ENCODE measurements at places on chromosomes 5 and 9.
A peak's percentile ranks its signal among the peaks of the same experiment; 100 is the strongest.

GRCh38 chr9:128553728-128554127 lies 1.3 kb downstream of the SPTAN1 start:
- no peak for DNase-seq

DNA sequence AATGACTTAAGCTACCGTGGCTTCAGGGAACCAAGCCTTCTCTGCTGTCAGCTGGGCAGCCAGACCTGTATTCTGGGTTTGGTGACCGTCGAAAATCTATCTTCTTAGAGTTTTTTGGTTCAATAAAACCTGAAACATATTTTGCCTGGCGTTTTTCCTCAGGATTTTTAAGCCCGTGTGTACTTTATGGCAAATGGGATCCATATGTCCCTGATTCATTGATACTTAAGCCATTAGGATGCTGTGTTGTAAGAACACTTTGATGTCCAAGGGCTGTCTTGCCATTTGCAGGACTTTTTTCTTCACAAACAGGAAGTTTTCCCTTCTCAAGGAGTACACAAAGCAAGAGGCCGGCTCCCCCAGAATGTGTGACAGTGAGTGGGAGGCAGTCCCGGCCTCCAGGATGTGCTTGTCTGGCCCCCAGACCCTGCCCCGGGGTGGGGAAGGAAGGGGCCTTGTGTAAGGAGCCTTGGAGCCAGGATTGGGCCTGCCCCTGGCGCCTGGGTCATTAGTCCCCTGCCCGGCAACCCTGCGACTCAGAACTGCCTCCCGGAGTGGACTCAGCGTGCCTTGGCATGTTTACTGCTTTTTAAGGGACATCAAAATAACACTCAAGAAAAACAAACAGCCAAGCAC lies 83.4 kb upstream of the SMIM23 start:
- DNase-seq, result no peak

DNA sequence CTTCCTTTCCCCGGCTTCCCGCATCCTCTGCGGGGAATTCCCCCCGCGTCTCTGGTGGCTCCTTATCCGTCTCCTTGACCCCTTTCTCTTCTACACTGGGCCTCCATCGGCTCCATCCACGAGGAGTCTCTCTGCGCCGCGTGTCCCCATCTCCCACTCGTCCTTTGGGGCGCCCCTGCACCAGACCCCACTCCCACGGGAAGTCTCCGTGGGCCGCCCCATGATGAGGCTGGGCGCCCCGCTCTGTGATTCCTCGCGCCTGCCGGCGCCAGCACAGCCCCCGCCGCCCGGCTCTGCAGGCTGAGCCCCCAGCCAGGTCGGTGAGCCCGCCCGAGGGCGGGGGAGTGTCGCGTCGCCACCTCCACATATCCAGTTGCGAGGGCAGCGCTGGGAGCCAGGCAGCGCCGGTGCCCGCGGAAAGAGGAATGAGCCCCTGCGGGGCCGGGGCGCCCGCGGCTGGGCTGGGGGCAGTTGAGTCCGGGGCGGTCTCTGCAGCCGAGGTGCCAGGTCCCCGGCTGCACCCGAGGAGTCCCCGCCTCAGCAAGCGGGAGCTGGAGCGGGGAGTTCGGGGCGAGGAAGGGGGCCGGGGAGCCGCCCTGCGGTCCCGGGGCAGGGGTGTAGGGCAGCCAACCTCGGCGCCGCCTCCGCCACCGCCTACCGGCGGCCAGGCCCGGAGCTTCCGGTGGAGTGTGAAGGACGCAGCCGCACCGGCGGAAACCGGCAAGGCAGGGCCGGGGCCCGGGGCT lies 2.1 kb upstream of the TRAF1 start:
- DNase-seq, result peak; percentile 61

DNA sequence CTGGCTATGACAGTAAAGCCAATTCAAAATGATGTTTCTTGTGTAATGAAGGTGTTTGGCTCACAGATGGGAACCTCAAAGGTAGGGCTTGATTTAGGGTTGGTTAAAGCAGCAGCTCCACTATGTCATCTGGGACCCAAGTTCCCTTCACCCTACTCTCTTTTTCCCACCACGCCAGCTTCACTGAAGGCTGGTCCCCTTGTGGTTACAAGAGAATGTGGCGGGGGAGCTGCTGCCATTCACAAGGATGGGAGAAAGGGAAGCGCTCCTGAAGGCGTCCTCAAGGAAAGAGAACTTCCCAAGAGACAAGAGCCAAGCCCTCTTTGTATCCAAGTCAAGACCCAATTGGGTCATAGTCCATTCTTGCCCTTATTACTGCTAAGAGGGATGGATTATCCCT lies 72.7 kb downstream of the NTRK2 start:
- no peak for DNase-seq

- no peak for DNase-seq
Observed at GRCh38 chr9:123687246-123687751, 242.6 kb downstream of the DENND1A start.

DNA sequence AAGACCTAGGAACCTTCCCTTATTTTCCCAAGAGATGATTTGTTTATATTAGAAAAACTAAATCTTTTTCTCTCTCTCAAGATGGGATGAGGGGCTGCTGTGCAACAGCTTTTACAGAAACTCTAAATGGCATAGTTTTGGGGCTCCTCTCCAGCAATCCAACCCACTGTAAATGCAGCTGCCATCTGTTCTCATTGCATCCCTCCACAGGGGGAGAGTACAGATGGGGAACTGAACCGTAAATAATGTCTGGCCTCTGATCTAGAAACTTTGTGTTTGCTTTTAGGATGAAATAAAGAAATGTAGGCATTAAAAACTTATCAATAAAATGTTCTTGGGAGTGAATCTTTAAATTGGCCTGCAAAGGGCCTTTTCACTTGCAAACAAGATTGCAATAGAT lies 291.4 kb downstream of the MCTP1 start:
- no peak for DNase-seq

DNA sequence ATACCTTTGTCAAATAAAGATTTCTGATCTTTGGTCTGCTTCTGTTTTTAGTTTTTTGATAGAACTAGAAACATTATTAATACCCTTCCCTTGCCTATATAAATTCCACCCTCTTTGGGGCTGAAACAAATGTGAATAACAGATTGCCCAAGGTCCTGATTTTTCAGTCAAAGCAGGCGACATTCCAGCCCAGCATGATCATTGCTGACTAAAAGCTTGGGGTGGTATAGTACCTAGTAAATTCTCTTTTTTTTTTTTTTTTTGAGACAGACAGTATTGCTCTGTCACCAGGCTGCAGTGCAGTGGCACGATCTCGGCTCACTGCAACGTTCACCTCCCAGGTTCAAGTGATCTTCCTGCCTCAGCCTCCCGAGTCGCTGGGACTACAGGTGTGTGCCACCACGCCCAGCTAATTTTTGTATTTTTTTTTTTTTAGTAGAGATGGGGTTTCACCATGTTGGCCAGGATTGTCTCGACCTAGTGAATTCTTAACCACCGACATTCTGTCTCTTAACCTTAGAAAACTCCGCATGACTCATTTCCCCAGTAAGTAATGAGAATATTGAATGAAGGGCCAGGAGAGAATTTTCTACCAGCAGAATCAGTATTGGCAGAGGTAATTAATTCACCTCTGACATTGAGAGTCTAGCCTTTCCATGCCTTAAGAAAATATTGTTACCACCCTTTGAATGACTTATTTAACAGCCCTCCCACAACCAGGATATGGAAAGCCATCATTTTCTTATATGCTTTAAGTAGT lies 226.4 kb downstream of the GNA14 start:
- no peak for DNase-seq

DNA sequence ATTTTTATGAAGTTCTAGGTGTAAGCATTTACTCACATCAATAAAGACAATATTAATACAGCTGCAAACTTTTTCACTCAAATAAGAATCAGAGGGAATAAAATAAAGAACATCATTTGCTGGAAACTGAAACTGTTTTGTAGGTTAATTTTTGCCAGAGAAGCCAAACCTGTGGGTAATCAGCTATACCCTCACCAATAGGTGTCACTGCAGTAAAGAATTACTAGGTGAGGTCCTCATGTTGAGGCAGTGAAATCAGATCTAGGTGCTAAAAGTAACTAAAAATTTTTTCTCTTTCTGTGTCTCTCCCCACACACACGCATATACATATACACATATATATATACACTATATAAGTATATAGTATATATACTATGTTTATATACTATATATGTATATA lies 1016.3 kb upstream of the SEMA6A start:
- no peak for DNase-seq

DNA sequence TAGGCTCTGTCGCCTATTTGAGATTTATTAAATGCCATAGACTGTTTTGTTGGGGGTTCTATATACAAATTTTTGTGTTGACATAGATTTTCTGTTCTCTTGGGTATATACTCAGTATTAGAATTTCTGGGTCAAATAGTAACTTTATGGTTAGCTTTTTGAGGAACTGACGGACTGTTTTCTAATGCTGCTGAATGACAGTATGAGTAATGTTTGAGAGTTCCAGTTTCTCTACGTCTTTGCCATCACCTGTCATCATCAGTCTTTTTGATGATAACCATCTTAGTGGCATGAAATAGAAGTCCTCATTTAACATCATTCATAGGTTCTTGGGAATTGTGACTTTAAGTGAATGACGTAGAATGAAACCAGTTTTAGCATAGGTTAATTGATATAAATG lies 60.1 kb downstream of the CCDC171 start:
- no peak for DNase-seq

DNA sequence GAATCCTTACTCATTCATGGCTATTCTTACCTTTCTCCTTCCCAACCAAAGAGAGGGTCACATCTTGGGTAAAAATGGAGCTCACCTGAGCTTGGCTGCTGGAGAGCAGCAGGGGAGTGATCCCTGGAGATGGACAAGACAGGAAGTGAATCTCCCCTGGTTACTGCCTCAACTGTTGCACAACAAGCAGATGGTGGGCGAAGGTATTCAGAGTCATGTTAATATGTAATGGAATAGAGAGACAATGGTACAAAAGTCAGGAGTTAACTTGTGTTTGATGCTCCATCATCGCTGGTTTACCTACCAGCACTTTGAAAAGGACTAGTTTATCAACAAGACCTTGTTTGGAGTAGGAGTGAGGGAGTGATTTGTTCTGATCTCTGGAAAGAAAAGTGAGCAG lies 13.0 kb upstream of the PLPP1 start:
- no peak for DNase-seq

- no peak for DNase-seq
Observed at GRCh38 chr9:1198085-1198484, 147.9 kb downstream of the DMRT2 start.

DNA sequence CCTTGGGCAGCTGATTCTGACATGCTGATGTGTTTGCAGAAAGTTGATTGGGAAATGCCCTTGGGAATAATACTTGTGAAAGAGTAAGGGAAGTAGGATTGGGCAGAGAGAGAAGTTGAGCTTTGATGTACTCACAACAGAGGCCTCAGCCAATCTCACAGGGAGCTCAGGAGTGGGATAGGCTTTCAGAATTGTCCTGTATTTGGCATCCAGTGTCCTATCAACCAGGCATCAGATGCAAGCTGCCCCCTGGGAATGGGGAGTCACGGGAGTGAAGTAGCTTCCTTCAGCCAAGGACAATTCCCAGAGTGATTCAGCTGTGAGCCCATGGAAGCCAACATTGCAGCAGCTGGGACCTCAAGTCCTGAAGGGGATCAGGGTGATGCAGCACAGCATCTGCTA lies 39.6 kb downstream of the DMAC1 start:
- DNase-seq, result no peak

GRCh38 chr5:5980538-5980895 lies 397.8 kb downstream of the MED10 start:
- no peak for DNase-seq

DNA sequence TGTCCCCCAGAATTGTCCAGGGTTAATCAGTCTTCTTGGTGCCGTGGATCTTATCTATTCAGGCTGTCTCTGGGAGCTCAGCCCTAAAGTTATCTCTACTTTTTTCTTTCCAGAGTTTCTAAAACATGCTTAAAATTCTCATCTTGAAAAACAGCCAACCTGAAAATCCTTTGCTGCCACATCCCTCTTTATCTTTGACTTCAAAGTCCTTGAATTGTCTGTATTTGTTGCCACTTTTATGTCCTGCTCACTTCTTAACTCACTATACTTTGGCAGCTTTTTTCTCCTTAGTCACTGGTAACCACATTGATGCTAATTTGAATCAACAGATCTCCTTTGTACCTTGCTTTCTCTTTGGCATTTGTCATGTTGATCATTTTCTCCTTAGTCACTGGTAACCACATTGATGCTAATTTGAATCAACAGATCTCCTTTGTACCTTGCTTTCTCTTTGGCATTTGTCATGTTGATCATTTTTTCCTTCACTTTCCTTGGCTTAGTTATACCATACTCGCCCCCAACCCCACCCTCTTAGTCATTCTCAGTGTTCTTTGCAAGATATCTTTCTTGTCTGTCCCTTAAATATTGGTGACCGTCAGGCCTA lies 8.5 kb downstream of the DMXL1 start:
- no peak for DNase-seq

DNA sequence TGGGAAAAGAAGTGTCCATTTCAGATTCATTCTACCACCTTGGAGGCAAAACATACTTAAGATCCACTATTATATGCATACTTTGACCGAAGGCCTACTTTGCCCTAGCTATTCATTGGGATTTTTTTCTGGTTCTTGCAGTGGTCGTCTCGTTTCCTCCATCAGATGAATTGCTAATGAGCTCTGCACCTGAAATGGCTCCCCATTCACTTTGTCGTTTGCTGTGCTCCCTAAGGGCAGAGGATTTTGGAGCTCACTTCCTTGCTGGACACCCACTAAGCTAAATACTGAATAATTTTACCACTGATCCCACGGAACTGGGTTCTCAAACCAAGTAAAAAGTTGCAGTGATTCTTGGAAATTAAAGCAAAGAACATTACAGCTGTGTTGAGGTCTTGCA lies 1.9 kb downstream of the KDM3B start:
- DNase-seq, result no peak

DNA sequence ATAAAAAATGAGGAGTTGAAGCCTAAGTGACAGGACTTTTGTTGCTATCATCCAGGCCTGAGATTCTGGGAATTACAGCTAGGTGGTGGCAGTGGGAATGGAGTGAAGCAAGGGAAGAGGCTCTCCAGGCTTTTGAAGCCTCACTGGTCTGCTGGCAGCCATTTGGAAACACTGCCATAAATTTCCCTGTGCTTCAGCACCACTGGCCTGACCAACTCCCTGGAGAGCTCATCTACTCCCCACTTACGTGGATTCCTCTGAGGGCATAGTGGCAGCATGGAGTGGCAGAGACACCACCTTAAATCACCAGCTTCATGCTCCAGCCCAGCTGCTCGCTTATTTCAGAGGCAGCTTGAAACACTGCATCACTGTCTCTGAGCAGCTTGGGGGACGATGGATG lies 518.2 kb downstream of the TLR4 start:
- DNase-seq, result no peak

DNA sequence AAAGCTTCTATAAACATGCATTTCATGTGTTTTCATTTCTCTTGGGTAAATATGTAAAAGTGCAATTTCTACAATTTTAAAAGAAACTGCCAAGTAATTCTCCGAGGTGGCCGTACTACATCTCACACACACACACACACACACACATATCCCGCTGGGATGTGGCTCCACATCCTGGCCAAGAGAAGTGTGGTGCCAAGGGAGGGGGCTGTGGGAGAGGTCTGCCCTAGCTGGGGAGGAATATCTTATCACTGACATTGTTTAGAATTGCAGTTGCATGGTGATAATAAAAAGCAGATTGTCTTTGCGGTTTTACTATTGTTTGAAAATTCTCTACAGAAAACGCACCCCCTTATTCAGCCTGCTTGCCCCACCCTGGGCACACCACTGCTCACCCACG lies 558.4 kb downstream of the BNC2 start:
- DNase-seq, result no peak

All from stimulated activated CD4-positive, alpha-beta T cell treated with anti-CD3 and anti-CD28 coated beads, Interleukin-4, amount 100 ng/mL, for 48 hours (primary cell).